Fibroblast of skin of scalp (primary cell): ENCODE measurements at places on chromosomes 12 and 14.
A peak's percentile ranks its signal among the peaks of the same experiment; 100 is the strongest.

DNA sequence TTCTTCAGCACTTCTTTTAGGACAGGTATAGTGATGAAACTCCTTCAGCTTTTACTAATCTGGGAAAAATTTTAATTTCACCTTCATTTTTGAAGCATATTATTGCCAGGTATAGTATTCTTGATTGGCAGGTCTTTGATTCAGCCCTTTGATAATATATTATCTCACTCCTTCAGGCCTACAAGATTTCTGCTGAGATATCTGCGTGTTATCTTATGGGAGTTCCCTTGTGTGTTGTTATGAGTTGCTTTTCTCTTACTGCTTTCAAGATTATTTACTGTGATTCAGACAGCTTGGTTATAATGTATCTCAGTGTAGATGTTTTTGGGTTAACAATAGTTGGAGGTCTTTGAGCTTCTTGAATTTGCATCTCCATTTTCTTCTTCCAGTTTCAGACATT lies 87.4 kb downstream of the ATF7IP start:
- DNase-seq = no peak

DNA sequence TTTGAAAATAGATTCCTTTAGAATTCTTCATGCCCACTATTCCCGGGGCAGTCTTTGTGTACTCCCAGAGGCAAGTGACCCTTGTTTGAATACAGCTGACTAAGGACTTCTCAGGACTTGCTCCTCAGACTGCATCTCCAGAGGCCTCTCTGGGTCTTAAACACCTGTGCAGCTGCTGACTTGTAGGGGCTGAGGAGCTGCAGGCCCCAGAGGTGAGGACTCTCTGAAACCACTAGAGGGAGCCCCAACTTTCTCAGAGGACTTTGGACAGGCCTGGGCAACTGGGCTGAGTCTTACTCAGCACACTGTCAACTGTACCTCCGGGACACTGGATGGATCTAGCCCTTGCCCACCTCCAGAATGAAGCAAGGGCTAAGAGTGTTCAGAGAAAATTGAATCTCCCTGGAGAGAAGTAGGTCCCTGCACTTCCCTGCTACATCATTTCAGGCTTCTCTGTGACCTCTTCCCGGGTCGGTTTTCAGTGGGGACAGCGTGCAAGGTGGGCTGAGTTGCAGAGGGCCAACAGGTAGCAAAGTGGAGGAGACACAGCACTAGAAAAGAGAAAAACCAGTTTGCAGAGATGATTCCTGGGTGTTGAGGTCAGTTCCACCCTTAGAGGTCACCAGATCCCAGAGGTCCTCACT lies 164.6 kb downstream of the TMEM117 start:
- peak; percentile 44 for DNase-seq

DNA sequence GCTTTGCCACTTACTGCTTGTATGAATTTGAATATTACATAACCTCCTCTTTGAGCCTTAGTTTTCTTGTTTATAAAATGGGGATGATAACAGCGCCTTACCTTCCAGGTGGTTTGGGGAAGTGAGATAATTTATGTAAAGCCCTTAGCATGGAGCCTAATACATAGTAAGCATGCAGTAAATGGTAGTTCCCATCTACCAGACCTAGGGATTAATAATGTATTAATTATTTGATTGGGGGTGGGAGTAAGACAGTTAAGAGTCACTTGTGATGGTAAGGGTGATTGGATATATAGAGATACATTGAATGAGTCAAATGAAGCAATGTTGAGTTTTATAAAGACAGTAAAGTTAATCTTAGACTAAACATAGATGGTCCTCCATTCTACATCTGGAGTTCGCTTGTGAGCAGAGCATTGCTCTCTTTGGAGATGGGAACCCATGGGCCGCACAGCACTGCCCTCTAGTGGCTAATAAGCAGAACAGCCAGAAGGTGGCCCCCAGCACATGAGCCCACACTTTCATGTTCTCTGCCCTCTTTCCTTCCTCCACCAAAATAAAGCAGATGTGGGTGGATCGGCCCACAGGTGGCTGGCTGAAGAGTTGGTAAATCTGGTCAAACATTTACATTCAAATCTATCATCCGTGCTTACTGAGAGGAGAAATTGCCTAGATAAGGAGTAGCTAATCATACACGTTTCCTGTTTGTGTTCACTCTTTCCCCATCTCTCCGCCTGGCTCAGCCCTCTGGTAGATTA lies 26.5 kb upstream of the TAMALIN start:
- peak; percentile 69 for DNase-seq

DNA sequence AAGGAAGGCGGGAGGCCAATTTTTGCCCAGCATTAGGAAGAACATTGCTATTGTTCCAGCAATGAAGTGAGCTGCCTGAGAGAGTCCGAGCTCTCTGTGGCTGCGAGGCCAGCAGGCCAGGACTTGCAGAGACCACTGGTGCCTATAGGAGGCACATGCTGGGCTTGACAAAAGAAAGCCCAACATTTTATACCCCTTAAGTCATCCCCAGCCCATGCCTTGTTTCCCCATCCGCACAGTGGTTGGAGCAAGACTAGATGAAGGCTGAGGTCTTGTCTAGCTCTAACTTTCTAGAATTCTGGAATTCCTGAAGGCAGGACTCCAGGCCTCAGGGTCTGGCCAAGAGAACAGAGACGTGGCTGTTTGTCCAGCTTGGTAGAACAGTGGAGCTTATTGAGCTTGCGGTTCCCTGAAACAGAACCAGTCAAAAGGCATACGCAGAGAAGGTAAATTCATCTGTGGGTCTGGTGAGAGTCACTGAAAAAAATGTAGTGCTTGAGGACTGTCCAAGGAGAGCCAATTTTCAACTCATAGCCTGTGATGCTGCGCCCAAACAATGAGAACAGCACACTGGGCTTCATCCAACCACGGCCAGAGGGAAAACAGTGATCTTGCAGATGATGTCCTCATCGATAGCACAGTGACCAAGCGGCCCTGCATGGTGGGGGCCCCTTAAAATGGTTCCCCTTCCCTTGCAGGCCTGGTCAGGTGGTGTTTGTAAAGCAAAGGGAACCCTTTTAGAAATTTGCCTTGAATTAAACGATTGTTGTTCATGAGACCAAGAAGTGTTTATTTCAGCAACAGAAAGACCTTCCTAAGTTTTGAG lies 27.1 kb upstream of the COL2A1 start:
- DNase-seq = no peak

DNA sequence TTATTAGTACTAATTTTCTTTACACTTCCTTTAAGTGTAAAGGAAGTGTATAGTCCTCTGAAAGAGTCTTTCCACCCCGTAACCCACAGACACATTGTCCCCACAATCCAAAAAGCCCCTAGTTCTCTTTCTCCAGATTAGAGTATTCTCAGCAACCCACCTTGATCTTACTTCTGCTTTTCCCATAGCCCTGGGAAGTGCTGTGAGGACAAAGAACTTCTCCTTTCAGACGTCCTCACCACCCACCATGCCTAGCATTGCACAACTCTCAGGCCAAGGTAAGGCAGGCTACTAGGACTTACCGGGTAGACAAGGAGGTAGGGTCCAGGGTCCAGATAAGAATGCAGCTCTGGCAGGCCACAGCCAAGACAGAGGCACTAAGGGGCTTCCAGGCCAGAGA lies 7.4 kb downstream of the AAAS start:
- no peak for DNase-seq

GRCh38 chr12:85036733-85037132 lies 582 bp downstream of the LRRIQ1 start:
- DNase-seq = no peak
